Activated CD8-positive, alpha-beta T cell treated with anti-CD3 and anti-CD28 coated beads for 36 hours (primary cell): ENCODE measurements at places on chromosomes 6 and 20. TPM values are rescaled to one million over a fixed set of nuclear protein-coding genes. Genes with fewer than 3 reads are reported as not detected.

The C20orf96 gene
- 7.1 TPM for total RNA-seq

The SCGN gene
- total RNA-seq: not detected

The MAP3K7 gene
- total RNA-seq: 22.1 TPM

The C20orf202 gene
- not detected for total RNA-seq

DNA sequence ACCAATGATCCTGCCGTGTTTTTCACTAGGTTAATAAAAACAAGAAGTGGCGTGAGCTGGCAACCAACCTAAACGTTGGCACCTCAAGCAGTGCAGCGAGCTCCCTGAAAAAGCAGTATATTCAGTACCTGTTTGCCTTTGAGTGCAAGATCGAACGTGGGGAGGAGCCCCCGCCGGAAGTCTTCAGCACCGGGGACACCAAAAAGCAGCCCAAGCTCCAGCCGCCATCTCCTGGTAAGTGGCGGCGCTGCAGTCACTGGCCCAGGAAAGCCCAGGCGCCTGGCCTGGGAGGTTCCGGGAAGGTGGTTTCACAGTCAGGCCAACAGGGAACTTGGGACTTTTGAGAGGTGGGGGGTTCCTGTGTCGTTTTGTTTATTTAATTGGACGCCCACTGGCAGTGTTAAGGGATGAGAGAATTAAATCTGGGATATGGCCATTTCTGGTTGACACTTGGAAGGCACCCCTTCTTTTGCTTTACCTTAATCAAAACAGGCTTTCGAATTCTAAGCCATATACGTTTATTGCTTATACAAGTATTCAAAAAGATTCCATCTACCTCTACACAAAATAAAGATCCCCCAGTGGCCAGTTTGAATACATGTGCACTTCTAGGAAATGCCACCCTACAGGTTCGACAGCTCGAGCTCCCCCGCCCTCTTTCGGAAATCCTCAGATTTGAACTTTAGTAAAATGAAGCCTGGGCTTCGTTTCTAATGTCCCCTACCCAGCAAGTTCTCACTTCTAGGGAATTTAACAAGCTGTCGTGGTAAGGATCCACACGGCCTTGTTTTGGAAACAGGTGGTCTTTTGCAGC, 138.9 kb downstream of the TMEM242 start:
- H3K27me3 ChIP-seq: no peaks in the 10 kb centered on the region
- no peak overlapping the region for H3K27ac ChIP-seq
- peaks cover 10% of the 10 kb centered on the region for H3K36me3 ChIP-seq
- peaks cover 6% of the 10 kb centered on the region for H3K4me1 ChIP-seq
- H3K4me3 ChIP-seq: no peak overlapping the region
